Pancreas (tissue), 10 donors: ENCODE measurements at places on chromosomes 11 and 22. TPM values are rescaled to one million over a fixed set of nuclear protein-coding genes. Genes with fewer than 3 reads are reported as not detected.

DNA sequence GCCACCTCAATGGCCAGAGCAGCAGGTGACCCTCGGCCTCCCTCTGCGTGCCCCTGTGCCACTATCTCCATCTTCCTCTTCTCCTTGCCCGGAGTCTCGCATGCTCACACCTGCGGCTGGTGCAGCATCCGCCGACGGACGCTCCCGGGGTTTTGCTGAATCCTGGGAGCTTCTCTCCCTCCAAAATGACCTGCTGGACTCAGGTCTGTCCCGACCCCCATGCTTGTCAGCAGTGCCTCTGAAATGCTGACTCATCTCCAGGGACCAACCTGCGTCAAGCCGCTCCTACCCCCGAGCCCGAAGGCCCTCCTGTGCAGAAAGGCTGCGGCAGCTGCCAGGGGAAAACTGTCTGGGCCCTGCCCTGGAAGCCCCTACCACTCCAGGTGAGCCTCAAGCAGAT is 58.4 kb downstream of the CELSR1 start:
- DNase-seq = no peak
- H3K27ac ChIP-seq = no peak overlapping the region
- H3K4me1 ChIP-seq = no peaks in the 10 kb centered on the region
- no peaks in the 10 kb centered on the region for H3K36me3 ChIP-seq
- H3K27me3 ChIP-seq = no peaks in the 10 kb centered on the region
- no peak overlapping the region for H3K4me3 ChIP-seq

DNA sequence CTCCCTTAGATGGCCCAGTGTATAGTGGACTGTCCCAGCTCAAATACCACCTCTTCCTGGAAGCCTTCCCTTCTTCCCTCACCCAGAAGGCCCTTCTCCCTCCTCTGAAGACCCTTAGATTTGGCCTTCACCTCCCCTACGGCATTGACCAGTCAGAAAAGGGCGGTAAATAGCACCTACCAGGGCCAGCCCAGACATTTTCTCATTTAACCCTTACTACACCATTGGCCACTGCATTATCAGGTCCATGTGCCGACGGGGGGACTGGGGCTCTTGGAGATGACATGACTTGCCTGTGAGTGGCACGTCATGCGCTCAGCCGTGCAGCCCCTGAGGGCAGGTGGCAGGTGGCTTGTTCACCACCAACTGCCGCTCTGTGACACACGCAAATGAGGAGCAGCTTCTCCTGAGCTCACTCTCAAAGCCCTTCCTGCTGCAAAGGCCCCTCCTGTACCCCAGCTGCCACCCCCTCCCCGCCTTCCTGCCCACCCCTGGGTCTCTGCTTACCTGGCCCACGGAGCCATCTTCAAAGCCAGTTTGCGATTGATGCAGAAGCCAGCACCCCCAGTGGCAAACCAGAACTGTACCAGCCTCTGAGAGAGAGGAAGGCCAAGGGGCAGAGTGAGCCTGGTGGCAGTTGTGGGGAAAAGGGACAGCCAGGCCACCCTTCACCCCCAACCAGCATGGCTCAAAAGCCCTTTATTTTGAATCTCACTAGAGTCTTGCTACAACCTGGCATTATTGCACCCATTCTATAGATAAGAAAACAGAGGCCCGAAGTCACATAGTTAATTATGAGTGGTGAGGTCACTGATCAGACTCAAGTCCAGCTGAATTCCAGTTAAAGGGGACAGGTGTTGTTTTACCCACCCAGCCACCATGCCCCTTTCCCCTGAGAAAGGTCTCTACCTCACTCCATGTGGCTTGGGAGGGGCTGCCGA is 9.5 kb downstream of the MFNG start:
- no peak for DNase-seq
- no peaks in the 10 kb centered on the region for H3K36me3 ChIP-seq
- H3K27me3 ChIP-seq = no peaks in the 10 kb centered on the region
- no peak overlapping the region for H3K4me3 ChIP-seq
- H3K27ac ChIP-seq = no peak overlapping the region

DNA sequence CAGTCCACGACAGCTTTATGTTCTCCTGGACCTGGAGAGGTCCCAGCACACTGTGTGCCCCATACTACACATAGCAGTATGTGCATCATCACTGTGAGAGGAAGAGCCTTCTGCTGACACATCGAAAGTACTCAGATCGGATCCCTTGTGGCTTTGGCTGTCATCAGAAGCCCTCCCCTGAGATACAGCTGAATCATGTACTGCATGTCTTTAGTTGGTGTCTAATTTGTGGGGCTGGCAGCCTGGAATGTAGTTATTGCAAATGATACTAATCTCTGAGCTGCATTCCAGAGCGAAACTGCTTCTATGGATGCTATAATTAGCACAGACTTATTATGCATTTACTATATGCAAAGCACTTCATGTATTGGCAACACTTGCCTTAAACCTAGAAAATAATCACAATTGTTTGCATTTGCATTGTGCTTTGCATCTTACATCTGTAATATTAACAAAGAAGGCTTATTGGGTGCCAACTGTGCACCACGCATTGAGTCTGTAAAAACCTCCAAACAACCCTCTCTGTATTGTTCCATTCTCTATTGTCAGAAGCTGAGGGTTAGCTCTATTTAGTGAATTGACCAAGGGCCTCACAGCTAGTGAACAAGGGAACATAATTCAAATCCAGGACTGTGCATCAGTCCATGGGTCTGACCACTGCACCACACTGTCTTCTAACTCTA is 89.2 kb upstream of the CRTAM start:
- no peaks in the 10 kb centered on the region for H3K4me1 ChIP-seq
- no peak overlapping the region for H3K27ac ChIP-seq
- no peak overlapping the region for H3K4me3 ChIP-seq
- no peaks in the 10 kb centered on the region for H3K36me3 ChIP-seq
- H3K27me3 ChIP-seq = no peaks in the 10 kb centered on the region

GRCh38 chr11:37858398-37858797 is 1260.4 kb upstream of the RAG2 start:
- no peak for DNase-seq
- H3K27ac ChIP-seq = no peak overlapping the region
- no peaks in the 10 kb centered on the region for H3K4me1 ChIP-seq
- no peaks in the 10 kb centered on the region for H3K36me3 ChIP-seq
- no peak overlapping the region for H3K4me3 ChIP-seq

DNA sequence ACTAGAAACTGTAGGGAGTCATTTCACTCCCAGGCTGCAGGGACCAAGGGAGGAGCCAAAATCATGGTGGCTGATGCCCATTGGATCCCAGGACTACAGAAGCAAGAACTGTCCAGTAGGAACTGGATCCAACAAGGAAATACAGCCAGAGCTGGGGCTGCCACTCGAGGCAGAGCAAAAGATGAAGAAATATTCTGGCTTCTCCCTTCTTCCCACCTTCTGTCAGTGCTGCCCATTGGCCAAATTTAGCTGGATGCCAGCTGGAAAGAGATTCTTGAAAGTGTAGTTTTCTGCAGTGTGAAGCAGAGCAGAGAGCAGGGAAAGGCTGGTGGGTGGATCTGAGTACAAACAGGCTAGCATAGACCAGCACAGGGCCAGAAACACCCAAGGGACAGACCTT is 45.6 kb downstream of the COMMD9 start:
- no peaks in the 10 kb centered on the region for H3K36me3 ChIP-seq
- H3K4me3 ChIP-seq = no peak overlapping the region
- H3K27ac ChIP-seq = no peak overlapping the region
- no peaks in the 10 kb centered on the region for H3K4me1 ChIP-seq
- DNase-seq = no peak

Gene APOA4
- not detected for total RNA-seq
